ENCODE measurements at places on chromosomes 6 and 20. TPM values are rescaled to one million over a fixed set of nuclear protein-coding genes. Genes with fewer than 3 reads are reported as not detected.
A peak's percentile ranks its signal among the peaks of the same experiment; 100 is the strongest.

DNA sequence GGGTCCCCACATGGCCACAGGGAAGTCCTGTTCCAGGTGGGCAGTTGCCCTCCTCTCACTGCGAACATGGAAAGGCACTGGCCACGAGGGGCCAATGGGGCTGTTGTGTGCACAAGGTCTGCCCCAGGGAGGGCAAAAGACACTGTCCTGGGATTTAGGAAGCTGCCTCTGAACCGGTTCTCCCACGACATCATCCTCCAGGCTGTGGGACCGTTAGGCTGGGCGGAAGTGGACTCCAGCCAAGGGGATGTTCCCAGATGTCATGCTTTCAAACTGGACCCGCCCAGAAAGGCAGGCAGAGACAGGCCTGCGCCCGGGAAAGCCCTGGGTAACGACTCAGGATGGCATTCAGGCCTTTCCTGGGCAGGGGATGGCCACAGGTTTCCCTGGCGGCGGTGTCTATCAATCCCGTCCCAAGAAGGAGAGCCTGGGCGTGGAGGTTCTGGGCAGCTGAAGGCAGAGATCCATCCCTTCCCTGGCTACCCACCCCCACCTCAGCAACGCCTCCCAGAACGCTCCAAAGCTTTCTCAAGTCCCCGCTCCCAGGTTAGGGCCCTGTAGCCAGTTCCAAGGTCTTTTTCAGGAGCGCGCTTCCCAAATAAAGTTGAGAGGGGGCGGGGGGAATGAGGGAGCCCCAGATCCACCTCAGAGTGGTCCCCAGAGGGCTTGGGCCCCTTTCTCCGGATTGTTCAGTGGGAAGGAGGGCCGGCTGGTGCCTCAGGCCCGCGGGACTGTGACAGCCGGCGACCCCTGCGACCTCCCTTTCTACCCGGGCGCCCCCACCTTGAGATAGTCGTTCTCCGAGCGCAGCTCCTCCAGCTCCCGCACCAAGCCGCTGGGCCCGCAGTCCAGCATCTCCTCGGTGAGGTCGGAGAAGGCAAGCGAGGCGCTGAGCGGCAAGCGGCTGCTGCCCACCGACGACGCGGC lies 13.8 kb upstream of the TLDC2 start:
- H3K36me3 ChIP-seq, result no peaks in the 10 kb centered on the region
- H3K4me1 ChIP-seq, result peaks cover 50% of the 10 kb centered on the region
- H3K4me3 ChIP-seq, result peak overlapping the region; percentile 71
- no peaks in the 10 kb centered on the region for H3K27me3 ChIP-seq
- H3K27ac ChIP-seq, result peak overlapping the region; percentile 94
- peak; percentile 98 for DNase-seq

GRCh38 chr6:25401711-25402110 lies 122.5 kb downstream of the CARMIL1 start:
- H3K27ac ChIP-seq, result no peak overlapping the region
- no peaks in the 10 kb centered on the region for H3K36me3 ChIP-seq
- DNase-seq, result no peak
- H3K4me3 ChIP-seq, result no peak overlapping the region

DNA sequence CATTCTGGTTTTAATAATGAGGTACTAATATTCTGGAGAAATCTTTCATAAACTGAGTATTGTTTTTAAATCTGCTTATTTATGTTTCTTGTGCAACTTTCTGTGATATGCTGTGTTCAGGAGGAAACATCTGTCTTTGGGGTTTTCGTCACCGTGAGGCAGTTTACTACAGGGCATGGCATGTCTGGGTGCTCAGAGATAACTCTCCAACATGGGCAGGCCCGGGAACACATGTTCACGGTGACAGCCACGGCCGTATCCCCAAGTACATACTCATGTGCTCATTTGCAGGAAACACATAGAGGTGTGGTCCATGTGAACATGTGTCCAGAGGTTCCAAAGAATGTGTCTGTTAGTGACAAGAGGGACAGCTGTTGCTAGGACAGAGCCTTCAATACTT lies 62.1 kb upstream of the CNKSR3 start:
- no peaks in the 10 kb centered on the region for H3K36me3 ChIP-seq
- no peaks in the 10 kb centered on the region for H3K27me3 ChIP-seq
- H3K4me1 ChIP-seq, result no peaks in the 10 kb centered on the region

FNDC1 gene
- total RNA-seq, result 1.2 TPM

- no peak overlapping the region for H3K27ac ChIP-seq
- H3K4me1 ChIP-seq, result peaks cover 11% of the 10 kb centered on the region
- DNase-seq, result no peak
- H3K27me3 ChIP-seq, result no peaks in the 10 kb centered on the region
- H3K4me3 ChIP-seq, result no peak overlapping the region
Measured at GRCh38 chr6:69584913-69585729, 211.7 kb downstream of the LMBRD1 start.

DNA sequence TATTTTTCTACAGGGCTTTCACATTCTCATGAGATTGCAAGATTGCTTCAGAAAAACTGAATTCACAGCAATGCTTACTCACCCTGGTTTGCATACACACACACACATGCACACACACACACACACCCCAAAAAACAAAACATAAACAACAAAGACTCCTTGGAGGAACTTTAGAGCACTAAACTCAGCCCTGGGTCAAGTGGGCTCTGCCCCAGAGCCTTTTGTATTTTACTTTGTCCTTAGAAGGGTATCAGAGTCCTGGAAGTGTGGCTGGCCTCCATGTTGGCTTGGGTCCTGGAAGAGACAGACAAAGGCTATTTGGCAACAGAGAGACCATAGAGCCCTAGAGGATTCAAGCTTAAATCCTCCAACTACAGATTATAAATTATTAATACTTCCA lies 8.0 kb upstream of the CST9 start:
- H3K4me1 ChIP-seq, result no peaks in the 10 kb centered on the region
- no peak overlapping the region for H3K4me3 ChIP-seq

DNA sequence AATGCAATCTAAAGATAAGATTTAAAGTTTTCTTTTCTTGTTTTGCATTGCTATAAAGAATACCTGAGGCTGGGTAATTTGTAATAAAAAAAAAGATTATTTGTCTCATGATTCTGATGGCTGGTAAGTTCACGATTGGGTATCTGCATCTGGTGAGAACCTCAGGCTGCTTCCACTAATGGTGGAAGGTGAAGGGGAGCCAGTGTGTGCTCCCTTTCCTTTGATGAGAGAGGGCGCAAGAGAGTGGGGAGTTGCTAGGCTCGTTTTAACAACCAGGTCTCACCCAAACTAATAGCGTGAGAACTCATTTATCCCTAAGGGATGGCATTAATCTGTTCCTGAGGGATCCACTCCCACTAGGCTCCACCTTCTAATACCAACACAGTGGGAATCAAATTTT lies 353.2 kb downstream of the BTBD3 start:
- H3K4me3 ChIP-seq, result no peak overlapping the region
- DNase-seq, result no peak
- no peaks in the 10 kb centered on the region for H3K27me3 ChIP-seq
- no peaks in the 10 kb centered on the region for H3K36me3 ChIP-seq
- H3K27ac ChIP-seq, result no peak overlapping the region

- no peak for DNase-seq
- no peaks in the 10 kb centered on the region for H3K36me3 ChIP-seq
- no peaks in the 10 kb centered on the region for H3K27me3 ChIP-seq
- H3K4me1 ChIP-seq, result peaks cover 14% of the 10 kb centered on the region
- H3K4me3 ChIP-seq, result no peak overlapping the region
Measured at GRCh38 chr6:37960139-37960935, 140.8 kb downstream of the ZFAND3 start.

DNA sequence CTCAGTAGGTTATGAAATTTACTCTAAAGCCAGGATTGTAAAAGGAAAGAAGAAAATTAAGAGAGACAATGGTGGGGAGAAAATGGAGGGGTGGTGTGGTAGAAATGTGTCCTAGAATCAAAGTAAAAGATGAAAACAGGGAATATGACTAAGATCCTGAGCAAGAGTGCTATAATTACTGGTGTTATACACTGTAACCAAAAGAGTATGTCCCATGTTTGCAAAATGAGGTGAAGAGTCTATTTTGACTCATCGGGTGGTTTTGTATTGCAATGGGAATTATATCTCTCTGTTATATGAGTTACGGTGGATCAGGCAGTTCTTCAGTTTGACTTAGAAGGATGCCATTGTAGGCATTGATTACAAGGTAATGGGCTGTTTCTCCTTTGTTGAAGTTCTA lies 8.5 kb downstream of the L3MBTL3 start:
- no peaks in the 10 kb centered on the region for H3K4me1 ChIP-seq
- H3K4me3 ChIP-seq, result no peak overlapping the region
- H3K36me3 ChIP-seq, result no peaks in the 10 kb centered on the region
- no peak for DNase-seq
- no peak overlapping the region for H3K27ac ChIP-seq
- H3K27me3 ChIP-seq, result no peaks in the 10 kb centered on the region

DNA sequence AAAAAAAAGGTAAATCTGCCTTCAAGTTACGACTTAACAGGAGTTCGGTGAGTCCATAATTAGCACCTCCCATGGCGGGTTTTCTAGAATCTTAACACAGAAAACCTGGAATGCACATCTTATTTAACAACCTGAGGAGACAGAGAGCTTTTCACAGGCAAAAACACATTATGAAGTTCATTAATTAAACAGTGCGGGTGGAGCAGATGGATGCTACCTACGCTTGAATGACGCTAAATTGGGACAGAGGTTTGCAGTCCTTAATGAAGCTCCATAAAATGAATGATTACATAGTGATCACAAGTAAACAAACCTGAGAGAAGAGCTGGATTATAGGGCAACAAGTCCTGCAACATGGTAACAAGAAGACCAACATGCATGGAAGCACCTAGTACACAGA lies 81.0 kb downstream of the INSM1 start:
- no peak for DNase-seq
- no peaks in the 10 kb centered on the region for H3K27me3 ChIP-seq
- H3K27ac ChIP-seq, result no peak overlapping the region
- no peaks in the 10 kb centered on the region for H3K36me3 ChIP-seq
- H3K4me1 ChIP-seq, result peaks cover 23% of the 10 kb centered on the region
- H3K4me3 ChIP-seq, result no peak overlapping the region

DNA sequence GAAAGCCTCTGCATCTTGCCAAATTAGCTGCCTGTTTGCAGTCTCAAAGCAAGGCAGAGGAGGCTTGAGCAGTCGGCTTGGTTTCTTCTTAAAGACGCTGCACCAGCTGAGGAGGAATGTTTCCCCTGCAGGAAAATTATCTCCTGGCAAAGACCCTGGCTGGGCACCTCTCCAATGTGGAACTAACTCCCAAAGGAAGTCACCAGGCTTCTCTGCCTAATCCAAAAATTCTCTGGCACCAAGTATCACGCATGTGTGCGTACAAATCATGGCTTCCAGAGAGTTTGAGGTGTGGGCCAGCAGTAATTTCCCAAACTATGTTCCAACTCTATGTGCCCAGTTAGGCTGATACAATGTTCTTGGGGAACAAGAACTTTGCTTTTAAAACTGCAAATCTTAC lies 176.2 kb downstream of the KIF16B start:
- H3K27ac ChIP-seq, result no peak overlapping the region
- H3K27me3 ChIP-seq, result no peaks in the 10 kb centered on the region
- DNase-seq, result peak; percentile 84
- peaks cover 9% of the 10 kb centered on the region for H3K36me3 ChIP-seq
- H3K4me1 ChIP-seq, result peaks cover 13% of the 10 kb centered on the region
- no peak overlapping the region for H3K4me3 ChIP-seq

DNA sequence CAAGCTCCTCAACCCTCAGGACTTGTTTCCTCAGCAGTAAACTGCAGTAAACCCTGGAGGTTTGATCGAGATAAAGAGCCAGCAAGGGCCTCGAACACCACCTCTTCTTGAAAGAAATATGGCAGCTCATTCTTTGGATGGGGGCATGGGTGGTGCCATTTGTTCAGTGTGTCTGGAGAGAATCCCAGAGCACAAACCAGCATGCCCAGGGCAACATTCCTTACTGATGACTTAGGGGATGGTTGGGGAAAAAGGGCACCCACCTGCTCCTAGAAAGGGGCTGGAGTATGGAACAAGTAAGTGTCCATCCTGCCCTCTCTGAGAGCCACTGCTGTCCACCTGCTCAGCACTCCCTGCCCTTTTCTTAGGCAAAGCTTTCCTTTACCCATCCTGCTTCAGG lies 31.3 kb upstream of the ZFAND3 start:
- no peak for DNase-seq
- no peaks in the 10 kb centered on the region for H3K36me3 ChIP-seq

HTR1B gene
- 2.6 TPM for total RNA-seq

SLC17A1 gene
- not detected for total RNA-seq

- DNase-seq, result no peak
- no peak overlapping the region for H3K4me3 ChIP-seq
- no peaks in the 10 kb centered on the region for H3K4me1 ChIP-seq
- H3K27ac ChIP-seq, result no peak overlapping the region
Measured at GRCh38 chr6:25458485-25458884, 179.3 kb downstream of the CARMIL1 start.

DNA sequence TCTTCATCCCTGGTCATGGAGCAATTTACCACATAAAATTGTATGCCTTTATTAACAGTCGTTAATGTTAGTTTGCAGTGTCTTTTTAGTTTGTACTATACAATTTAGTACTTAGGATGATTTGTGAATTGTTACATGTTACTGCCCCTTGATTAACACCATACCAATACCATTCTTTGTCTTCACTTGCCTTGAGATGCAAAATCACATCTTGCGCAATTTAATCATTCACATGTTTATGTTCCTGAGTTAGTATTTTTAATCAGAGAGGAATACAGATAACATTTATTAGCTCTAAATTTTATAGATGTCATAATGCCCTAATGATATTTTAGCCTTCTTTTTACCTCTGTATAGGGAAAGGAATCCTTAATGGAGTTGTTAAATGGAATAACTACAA lies 114.1 kb downstream of the SCAF8 start:
- DNase-seq, result no peak
- peaks cover 8% of the 10 kb centered on the region for H3K4me1 ChIP-seq
- no peak overlapping the region for H3K27ac ChIP-seq
- H3K27me3 ChIP-seq, result no peaks in the 10 kb centered on the region
- no peak overlapping the region for H3K4me3 ChIP-seq

DNA sequence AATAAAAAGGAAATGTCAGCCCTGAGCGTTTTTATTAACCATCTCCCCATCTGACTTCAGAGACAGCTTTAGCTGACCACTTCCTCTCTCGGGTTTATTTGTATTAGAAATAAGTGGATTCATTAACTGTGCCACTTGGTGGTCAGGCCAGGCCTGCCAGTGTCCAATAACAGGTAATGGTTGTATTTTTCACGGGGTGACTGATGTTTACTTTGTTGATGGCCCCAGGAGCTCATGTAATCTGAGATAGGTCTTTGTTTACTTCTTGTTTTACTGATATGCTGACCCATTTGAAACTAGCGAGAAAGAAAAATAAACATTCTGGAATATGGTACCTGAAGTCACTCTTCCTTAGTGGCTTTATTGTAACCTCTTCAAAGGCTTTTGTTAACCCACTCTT lies 504.3 kb upstream of the SLC35B3 start:
- H3K27ac ChIP-seq, result no peak overlapping the region
- no peak overlapping the region for H3K4me3 ChIP-seq
- no peaks in the 10 kb centered on the region for H3K27me3 ChIP-seq
- H3K4me1 ChIP-seq, result no peaks in the 10 kb centered on the region
- no peak for DNase-seq

DNA sequence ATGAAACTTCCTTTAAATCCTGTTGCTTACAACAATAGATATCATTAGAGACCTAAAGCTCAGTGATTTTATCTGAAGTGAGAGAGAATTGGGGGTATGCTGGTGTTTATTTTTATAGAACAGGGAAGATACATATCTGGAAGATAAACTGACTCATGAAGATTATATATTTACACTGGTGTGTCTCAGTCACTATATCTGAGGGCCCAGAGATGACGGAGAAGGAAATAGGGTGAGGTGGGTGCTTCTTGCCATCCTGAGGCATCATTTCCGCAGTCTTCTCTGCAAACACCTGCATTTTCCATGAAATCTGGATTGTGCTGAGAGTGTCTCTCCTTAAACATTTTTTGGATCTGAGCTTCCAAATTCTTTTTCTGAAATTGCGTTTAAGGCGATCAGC lies 5.9 kb upstream of the PLCB1 start:
- H3K27me3 ChIP-seq, result no peaks in the 10 kb centered on the region
- DNase-seq, result no peak
- H3K27ac ChIP-seq, result no peak overlapping the region
- no peaks in the 10 kb centered on the region for H3K36me3 ChIP-seq
